NCI-H226 (cell line): ENCODE measurements at places on chromosomes 7 and 10.

- DNase-seq = no peak
Observed at GRCh38 chr7:137877027-137877675, 30.4 kb upstream of the DGKI start.

- DNase-seq = no peak
Observed at GRCh38 chr7:128835790-128836641, 5.8 kb downstream of the FLNC start.

DNA sequence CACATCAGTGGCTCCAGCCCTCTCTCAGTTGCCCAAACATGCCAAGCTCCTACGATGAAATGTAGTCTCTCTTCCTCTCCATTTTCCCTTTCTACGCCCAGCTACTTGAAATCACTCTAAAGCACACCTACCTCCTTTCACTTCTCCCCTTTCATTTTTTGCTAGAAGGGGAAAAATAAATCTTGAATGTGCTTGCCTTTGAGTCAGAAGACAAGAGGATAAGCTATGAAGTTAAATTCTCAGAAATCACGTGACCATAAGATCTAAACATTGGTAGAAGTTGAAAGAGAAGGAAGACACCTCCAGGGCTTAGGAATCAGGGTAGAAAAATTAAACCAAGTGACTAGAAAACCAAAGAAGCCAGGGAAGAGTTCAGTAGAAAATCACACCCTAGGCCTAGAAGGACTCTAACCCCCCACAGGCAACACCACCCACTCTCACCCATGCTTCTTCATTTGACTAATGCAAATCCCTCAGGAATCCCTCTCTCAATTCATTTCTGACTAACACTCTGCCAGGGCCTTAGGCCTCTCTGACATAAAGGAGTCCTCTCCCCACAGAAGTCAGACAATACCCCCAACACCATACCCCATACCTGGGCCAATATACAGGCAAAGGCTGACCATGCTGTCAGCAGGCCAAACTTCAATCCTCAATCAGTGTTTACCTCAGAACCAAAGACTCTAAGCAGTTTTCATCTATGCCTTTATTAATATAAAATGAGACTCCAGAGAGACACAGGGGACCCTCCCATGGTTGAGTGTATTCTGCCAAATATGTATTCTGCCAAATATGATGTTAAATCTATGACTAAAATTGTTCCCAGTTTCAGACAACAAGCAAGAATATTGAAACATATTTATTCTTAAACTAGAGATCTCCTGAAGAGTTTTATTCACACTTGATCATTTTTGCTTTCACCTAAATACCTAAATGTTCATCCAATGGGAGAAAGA, 84.8 kb downstream of the ELMO1 start:
- no peak for DNase-seq

DNA sequence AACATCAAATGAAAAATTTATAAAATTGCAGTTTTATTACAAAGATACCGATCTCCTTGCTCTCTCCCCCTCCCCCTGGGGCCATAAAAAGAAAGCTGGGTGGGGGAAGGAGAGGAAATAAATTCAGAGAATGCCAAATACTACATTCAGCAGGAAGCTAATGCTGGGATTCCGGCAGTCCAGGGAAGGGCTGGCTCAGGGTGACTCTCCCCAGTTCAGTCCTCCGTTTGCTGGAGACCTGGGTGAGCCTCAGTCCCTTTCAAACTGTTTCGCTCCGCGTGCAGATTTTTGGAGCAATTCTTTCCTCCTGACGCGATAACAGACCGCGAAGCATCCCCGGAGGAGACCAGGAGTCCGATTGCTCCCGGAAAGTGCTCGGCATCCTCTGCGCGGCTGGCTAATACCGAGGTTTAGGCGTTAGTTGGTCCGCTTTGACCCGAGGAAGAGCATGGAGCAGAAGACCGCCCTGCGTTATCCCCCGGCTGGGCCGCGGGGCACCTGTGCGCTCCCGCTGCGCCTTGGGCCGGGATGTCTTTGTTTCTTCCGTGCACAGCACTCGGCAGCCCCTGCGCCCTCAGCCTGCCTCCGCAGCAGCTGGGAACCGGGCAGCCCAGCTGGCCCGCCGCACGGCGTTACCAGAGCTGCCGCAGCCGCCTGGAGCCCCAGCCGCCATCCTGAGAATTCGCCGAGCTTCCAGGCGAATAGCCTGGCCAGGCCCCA, 3.9 kb upstream of the HOXA2 start:
- peak; percentile 50 for DNase-seq

DNA sequence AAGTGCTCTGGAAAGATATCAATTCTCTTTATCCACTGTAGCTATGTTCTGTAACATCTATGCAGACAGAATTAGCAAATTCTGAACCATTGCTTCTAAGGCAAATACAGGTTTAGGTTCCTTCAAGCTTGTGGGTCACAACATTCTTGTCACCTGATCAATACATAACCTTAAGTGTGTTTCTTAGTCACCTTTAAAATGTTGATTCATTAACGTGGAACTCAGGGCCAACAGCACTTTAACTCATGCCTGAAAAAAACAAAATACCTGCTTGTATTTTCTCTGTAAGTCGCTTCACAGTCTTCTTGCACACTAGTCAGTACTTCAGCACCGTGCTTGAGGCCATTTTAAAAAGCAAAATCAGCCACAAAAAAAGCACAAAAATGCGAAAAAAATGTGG, 35.2 kb upstream of the TRIL start:
- no peak for DNase-seq

- DNase-seq = peak; percentile 27
Observed at GRCh38 chr10:102068216-102068615, 3.1 kb downstream of the HPS6 start.

DNA sequence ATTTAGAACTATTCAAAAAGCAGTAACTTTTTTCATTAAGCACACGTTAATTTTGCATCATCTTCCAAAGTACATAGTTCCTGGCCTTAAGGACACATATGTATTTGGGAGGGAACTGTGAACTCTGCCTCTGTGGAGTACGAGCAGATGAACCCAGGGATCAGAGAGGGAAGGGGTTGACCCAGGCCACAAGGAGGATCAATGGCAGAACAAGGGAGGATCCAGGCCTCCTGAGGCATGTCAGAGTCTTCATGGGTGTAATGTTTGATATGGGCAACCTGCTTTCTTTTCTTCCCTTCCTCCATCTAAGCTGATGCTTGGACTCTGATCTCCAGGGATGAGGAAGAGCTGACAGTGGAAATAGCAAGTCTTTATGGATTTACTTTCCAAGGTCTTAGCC, 164.0 kb downstream of the SH2D4B start:
- DNase-seq = no peak

DNA sequence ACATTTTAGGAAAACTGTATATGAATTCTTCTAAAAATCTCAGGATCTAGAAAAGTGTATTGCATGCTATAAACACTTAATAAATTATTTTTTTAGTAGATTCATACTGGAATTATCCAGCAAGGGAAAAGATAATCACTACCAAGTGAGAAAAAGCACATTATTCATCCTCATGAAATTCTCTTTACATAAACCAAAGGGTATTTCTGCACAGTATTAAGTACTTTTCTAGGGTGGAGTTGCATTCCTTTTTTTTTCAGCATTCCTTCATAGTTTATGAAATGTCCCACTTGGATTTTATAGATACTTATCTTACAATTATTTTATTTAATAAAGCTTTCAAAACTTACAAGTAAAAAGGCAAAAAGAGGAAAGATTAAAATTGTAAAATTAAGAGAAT, 403.3 kb downstream of the HGF start:
- DNase-seq = no peak

DNA sequence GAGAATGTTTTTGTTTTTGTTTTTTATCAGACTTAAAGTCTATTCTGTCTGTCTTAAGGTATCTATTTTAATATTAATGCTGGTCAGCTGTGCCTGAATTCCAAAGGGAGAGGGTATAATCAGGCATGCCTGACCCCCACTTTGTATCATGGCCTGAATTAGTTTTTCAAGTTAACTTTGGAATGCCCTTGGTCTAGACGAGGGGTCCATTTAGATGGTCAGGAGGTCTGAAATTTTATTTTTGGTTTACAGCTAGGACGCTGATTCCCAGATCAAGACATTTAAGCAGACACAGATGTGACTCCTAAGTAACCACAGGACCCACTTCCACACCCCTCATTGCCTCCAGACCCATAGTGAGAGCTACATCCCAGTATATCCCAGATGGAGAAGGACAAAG, 189.5 kb downstream of the ARHGAP12 start:
- DNase-seq = no peak

- no peak for DNase-seq
Observed at GRCh38 chr10:111118758-111119157, 41.9 kb downstream of the ADRA2A start.

- DNase-seq = no peak
Observed at GRCh38 chr10:133113847-133114246, 26.1 kb downstream of the ADGRA1 start.

DNA sequence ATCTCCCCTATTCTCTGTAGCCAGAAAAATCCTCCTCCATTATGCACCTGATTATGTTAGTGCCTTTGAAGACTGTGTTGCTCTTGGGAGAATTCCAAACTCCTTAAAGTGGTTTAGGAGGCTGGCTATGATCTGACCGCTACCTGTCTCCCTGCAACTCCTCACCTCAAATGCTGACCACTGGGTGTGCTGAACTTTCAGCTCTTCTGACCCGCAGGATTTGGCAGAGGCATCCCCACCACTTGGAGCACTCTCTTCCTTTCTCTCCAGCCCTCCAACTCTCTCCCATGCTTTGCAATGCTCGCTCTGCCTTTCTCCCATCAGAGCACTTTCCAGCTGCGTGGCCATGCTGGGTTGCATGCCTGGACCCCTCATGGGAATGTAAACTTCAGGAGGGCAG, 227.6 kb downstream of the RPS24 start:
- DNase-seq = no peak

- peak; percentile 47 for DNase-seq
Observed at GRCh38 chr7:119802147-119802546, 470.8 kb upstream of the KCND2 start.

DNA sequence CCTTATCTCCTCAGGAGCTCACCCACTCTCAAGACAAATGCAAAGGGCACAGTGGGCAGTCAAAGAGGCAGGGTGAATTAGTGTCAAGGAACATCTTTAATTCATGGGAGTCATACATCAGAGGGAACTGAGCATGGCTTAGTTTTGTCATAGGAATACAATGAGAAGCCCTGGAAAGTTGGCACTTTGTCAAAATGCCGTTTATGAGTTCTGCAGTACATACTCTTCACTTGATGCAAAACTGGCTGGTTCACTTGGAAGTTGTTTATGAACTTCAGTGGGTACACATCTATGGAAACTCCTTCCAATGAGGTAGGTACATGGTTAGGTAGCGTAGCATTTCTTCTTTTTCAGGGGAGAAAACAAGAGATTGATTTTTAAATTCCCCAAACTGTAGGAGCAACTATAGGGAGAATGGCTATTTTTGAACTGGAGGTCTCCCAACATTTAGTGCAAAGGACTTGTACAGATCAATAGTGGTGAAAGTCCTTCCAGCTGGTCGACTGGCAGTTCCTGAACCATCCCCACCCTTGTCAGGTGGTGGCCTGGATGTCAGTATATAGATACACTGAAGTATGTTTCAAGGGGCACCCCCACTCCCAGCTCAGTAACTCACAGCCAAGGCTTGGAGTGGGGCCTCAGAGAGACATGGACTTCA, 580.5 kb downstream of the REEP3 start:
- DNase-seq = no peak

GRCh38 chr7:151243045-151243349, 5.5 kb downstream of the SMARCD3 start:
- no peak for DNase-seq

DNA sequence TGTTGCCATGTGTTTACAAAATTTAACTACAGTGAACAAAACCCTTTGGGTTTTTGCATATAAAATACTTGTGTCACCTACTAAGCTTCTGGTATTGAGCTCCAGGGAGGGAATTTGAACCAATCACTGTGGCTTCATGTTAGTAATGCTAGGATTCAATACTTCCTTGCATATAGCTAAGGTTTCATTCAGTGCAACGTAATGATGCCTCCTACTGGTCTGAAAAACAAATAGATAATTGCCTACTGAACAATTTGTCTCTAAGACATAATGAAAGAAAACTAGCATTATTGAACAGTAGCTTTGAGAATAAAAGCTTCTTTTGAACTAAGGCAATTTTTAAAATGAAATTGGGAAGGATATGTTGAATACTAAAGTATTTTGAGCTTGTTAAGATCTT, 244.4 kb downstream of the ZWINT start:
- DNase-seq = no peak

DNA sequence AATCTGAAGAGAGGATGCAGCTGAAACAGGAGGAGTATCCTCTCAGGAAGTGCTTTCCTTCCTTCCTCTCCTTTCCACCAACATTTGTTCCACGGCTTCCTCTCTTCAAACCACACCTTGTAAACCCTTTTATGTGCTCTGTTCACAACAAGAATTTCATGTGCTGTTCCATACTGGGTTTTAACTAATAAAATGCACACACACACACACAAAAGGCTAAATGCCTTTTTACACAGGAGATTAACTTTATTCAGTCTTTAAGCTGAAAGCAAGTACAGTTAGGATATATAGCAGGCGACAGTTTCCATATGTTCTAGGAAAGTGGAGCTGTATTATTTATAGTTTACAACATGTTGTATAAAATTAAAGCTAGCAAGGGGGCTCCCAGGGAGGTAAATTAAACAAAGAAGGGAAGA, 106.7 kb downstream of the REEP3 start:
- DNase-seq = no peak

GRCh38 chr7:134778941-134779740, at the start of gene CALD1:
Gene CALD1, plus strand, starts transcription at chr7:134779634. Its CDS starts 88,100 bp downstream, at chr7:134867734.
- peak; percentile 92 for DNase-seq

- no peak for DNase-seq
Observed at GRCh38 chr10:3635211-3635671, 149.8 kb downstream of the KLF6 start.

- peak; percentile 45 for DNase-seq
Observed at GRCh38 chr7:100691676-100692577, 2.1 kb downstream of the GIGYF1 start.

GRCh38 chr10:42428534-42428933, 209.8 kb downstream of the ZNF33B start:
- DNase-seq = no peak

DNA sequence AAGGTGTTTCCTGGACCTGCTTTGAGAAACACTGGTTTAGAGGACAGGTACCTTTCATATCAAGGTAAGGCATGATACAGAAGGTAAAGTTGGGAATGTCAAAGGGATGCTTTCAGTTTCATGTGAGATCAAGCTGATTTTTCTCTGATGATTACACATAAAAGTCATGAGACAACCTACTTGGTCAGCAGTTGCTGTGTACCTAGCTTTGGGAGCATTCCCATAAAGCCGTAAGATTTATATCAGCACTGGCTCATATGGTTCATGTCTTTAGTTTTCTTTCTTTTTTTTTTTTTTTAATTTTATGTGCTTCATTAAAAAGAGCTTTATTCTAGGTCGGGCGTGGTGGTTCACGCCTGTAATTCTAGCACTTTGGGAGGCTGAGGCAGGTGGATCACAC, 265.3 kb upstream of the LRGUK start:
- no peak for DNase-seq

DNA sequence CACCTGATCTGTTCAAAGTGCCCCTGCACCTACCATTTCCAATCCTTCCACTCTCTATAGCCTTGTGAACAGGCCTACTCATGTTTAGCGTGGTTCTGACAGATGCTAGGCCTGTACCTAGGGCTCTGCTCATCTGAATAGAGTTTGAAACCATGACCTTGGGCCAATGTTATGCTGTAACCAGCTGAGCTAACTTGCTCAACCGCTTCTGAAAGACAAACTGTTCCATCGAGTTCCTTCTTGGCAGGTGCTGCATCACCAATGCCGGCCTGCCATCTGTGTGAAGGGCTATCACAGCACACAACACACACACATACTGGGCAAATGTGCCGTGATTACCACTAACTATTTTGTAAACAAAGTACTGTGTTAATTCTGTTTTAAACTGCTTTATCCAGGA, 419.0 kb upstream of the GALNT17 start:
- no peak for DNase-seq
